ENCODE measurements at places on chromosomes 12 and 14.

GRCh38 chr12:72234886-72235285 lies 37.3 kb upstream of the TRHDE start:
- no peak for DNase-seq

GRCh38 chr12:94998326-94998725 lies 5.2 kb downstream of the NDUFA12 start:
- no peak for DNase-seq

GRCh38 chr12:54593725-54594124 lies 5.3 kb upstream of the PPP1R1A start:
- no peak for DNase-seq

DNA sequence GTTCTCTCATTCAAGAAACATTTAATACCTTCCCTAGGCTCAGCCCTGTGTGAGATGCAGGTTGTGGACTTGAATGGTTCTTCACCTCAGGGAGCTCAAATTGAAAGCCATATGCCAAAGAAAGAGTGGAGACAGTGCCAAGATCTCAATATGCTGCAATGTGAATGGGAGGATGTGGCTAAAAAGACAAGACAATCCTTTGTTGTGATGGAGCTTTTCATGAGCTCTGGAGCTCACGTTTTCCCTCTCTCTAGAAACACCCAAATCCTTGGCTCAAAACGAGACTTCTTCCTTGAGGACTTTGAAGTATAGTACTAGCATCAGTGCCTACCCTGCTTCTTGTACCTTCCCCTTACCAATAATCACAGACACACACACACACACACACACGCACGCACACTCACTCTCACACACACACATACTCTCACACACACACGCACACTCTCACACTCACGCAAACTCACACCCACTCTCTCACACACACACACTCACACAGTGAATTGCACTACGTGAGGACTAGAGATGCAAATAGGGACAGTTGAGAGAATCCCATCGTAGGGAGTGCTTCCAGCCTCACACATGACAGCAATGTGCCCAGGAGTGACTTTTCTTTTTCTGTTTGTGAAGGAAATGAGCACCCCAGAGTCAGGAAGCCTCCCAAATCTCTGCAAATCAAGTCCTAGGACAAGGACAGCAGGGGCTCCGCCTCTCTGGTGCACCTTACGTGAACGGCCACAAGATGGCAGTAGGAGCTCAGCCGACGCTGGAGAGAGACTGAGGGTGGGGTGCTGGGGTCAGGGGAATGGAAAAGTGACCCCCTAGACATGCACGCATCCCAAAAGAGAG lies 231.4 kb downstream of the PCNX1 start:
- peak; percentile 22 for DNase-seq

- no peak for DNase-seq
These were observed 679 bp downstream of the ARF6 start for GRCh38 chr14:49893309-49894213.

- DNase-seq, result no peak
These were observed 6.5 kb downstream of the LAG3 start for GRCh38 chr12:6778574-6779550.

- DNase-seq, result no peak
These were observed 6.3 kb downstream of the AGAP2 start for GRCh38 chr12:57732270-57732669.

GRCh38 chr14:86521843-86522242 lies 991.9 kb downstream of the FLRT2 start:
- no peak for DNase-seq

DNA sequence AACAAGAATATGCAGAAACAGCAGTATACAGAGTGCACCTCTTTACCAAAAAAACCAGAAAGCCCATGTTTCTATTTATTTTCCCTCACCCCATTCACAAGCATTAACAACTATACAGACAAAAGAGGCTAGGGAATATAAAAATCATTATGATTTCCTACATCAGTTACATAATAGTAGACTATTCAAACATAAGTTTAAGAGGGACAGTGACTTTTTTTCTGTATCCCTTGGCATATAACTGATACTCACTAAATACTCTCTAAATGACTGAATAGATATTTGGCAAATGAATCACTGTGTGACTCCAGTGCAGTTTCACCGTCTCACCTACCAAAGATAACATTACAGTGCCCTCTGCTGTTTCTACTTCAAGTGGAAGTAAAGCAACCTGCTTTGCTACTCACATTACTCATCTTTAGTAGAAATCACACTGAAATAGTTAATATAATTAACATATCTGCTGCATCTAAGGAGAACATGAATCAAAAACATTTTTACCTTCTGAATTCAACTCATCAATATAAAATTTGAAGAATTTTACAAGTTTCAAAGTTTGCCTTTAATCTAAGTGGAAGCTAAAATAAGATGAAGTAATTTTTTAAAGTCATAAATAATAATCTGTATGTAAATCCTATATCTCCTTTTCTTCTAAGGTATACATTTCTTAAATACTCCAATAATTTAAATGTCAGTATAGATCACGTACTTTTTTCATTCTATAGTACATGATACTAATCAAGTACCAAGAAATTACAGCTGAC lies 103.8 kb downstream of the OSBPL8 start:
- DNase-seq, result no peak

DNA sequence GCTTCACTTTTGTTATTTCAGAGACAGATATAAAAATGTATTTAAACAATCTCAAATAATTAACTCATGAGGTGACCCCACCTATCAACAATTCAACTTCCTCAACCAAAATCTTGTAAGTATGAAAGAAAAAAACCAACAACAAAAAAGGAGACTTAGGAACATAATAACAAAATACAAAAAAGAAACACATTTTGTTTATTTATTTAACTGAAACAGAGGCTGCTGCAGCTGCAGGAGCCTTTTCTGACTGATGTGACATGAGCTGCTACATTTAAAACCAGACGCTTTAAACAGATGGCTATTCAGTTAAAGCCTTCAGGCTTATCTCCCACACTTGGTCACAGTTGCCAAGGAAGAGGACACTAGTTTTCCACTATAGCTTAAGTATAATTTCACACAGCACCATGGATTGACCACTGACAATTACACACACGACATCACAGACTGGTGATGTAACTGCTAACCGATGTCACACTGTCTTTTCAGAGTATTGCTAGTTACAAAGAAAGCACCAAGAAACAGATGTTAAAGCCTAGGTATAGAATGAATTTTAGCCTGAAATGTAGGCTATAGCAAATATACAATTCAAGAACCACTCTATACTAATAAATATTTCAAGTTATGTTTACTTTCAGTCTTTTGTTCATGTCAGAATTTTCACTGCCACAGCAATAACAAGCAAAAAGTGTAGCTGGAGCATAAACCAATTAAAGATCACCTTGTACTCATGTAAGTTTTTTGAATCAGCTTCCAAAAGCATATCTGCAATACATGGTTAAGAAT lies 113.0 kb downstream of the MED13L start:
- no peak for DNase-seq

GRCh38 chr12:127648321-127648720 lies 618.6 kb upstream of the TMEM132C start:
- no peak for DNase-seq

- no peak for DNase-seq
These were observed 982.2 kb upstream of the FBXO33 start for GRCh38 chr14:40414386-40414785.

DNA sequence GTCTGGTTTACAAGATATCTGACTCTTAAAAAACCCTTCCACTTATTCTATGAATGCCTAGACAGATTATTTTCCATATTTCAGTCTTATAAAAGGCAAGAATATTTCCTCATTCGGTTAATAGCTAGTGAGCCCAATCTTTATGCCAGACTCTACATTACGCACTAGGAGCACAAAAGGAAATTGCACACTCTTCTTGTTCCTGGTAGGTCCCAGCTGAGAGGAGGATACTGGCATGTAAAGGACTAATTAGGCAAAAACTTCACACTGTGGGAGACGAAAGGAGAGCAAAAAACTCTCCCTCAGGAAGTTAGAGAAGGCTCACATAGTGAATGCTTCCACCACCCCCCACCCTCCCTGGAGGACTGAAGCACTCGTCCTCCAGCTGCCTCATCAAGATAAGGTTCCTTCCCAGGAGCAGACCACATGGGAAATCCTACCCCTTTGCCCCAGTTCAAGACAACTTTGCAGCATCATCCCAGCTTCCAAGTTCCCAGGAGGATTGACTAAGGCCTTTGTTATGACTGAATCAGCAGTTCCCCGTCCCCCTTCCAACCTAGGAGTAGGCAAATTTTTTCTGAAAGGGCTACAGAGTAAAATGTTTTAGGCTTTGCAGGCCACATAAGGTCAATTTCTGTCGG lies 14.5 kb downstream of the CAPZA3 start:
- DNase-seq, result no peak

DNA sequence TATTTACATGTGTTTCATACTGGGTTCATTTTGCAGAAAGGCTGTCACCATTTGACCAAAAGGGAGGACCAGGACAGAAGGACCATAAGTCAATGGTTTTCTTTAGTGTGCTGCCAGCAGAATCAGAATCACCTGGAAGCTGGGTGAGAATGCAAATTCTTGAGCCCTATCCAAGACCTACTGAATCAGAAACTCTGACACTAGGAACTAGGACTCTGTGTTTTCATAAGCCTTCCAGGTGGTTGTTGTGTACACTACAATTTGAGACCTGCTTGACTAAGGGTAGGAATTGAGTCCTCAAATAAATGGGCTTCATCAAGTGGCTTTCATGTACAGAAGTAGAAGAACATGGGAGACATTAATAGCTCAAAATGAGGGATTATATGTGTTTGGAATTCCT lies 32.2 kb downstream of the PDE6H start:
- DNase-seq, result no peak

DNA sequence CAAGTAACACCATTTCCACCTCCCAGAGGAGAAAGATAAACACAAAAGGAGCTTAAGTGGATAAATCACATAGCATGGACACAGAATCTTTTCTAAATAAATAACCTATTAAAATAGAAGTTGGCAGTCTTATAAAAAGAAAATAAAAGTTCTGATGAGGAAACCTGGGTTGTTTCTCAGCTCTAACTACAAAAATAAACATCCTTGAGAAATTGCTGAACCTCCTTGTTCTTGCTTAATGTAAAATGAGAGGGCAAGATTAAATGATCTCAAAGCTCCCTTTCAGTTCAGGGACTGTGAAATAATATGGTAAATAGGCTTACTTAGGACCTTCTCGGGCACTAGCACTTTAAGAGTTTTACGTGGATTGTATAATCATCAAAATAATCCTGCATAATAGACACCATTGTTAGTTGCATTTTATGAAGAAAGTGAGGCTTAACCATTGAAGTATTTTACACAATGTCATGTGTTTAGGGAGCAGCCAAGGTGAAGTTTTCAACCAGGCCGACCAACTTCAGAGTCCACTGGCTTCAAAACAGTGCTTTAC lies 214.0 kb upstream of the NOVA1 start:
- DNase-seq, result no peak

- no peak for DNase-seq
These were observed 33.2 kb downstream of the ETNK1 start for GRCh38 chr12:22658214-22658613.

- DNase-seq, result no peak
These were observed 82.0 kb upstream of the HMGA2 start for GRCh38 chr12:65742018-65743010.

DNA sequence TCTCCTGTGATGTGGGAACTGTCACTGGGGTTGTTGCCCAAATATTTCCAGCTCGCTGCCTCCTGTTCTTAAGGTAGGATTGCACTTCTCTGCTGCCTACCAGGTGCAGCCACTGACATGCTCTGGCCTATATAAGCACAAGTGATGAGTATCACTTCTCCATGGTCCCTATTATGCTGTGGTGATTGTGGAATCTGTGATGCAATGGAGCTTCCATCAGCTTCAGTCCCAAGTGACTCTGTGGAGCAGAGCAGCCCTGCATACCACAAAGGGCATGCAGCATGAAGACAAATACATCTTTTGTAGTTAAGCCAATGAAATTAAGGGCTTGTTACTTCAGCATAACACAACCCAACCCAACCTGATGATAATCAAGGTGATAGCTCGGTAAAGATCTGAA lies 43.5 kb downstream of the CKAP4 start:
- peak; percentile 27 for DNase-seq

DNA sequence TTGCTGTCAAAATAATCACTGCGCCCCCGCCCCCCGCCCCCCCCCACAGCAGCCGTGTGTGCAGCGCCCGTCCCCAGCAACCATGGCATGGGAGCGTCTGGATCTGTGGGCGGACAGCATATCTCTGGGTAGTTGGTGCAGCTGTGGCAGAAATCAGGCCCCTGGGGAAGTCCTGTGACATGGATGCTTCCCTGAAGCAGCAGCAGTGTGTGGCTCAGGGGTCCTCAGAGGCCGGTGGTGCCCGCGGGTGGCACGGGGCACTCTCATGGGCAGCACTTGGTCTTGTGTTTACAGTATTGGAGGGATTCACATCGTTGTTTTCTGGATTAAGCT lies 19.2 kb downstream of the XRCC3 start:
- no peak for DNase-seq

DNA sequence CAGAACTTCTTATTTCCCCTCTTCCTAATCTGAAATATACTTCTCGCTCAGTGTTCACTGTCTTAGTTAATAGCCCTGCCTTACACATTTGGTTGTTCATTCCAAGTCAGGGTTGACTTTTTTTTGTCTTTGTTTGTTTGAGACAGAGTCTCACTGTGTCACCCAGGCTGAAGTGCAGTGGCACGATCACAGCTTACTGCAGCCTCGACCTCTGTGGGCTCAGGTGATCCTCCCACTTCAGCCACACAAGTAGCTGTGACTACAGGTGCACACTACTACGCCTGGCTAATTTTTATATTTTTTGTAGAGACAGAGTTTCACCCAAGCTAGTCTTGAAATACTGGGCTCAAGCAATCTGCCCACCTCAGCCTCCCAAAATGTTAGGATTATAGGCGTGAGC lies 42.3 kb upstream of the PRPF39 start:
- DNase-seq, result no peak

DNA sequence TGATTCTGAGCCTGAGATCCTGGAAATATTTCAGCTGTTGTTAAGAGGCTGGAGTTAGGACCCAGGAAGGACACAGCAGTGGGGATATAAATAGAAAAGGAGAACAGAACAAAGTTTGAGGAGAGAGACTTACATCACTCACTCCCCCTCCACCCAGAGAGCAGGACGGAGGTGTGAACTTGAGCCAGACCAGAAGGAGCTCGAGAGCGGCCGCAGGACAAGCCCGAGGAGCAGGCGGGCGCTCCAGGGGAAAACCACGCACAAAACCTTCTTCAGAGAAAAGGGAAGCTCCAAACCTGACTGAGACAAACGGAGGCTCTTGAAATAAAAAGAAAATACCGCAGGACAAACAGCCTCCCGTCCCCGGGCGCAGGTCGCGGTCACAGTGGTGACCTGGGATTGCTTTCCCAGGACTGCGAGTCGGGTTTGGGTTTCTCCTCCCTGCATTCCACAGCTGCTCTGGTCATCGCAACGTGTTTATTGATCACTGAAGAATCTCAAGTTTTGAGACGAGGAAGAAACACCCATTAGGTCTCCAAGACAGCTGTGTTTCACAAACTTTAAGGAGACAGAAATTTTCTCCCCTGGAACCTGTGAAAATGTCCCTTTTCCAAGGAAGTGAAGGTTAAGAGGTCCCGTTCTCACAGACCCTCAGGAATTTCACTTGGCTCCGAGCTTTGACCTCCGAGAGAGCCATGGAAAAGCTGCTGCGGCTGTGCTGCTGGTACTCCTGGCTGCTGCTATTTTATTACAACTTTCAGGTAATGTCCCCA lies at the start of gene ADGRD1:
TSS of gene ADGRD1 (plus strand) at position 137 of the 773 bp plus-strand sequence. CDS start at position 696, 559 bp downstream.
- DNase-seq, result no peak

GRCh38 chr12:64109706-64110105 lies 112.4 kb downstream of the KICS2 start:
- DNase-seq, result no peak

- DNase-seq, result no peak
These were observed 35.1 kb upstream of the C14orf180 start for GRCh38 chr14:104544362-104544961.
